HEK293T (cell line): ENCODE measurements at places on chromosomes 3 and 15.

DNA sequence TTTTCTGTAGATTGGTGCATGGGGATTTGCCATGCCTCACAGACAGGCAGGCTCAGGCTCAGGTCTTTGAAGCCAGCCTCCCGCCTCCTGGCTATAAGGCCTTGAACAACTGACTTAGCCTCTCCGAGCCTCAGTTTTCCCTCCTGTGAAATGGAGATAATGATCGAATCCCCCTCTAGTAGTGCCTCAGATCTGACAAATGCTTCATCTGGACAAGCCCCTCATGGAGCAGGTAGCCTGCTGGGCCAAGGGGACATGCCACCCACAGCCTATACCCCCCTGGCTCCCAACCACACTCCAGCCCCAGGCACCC, 68.1 kb upstream of the LCTL start:
- DNase-seq: no peak

GRCh38 chr3:150653110-150653561, 50.0 kb downstream of the SELENOT start:
- no peak for DNase-seq

DNA sequence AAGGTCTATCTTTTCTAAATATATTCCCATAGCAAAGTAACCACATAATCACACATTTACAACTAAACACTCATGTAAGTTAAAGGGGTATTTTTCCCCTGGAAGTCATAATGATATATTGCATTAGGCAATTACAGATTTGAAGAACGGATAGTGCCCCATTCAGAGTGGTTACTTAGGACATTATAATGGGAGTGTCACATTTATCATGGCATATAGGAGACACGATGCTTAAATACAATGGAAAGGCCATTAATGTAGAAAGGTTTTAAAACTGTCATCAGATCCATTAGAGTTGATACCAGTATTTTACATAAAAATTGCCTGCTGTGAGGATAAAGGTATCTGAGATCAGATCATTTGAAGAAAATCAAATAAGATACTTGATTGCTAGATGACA, 582.0 kb upstream of the SEMA6D start:
- no peak for DNase-seq

DNA sequence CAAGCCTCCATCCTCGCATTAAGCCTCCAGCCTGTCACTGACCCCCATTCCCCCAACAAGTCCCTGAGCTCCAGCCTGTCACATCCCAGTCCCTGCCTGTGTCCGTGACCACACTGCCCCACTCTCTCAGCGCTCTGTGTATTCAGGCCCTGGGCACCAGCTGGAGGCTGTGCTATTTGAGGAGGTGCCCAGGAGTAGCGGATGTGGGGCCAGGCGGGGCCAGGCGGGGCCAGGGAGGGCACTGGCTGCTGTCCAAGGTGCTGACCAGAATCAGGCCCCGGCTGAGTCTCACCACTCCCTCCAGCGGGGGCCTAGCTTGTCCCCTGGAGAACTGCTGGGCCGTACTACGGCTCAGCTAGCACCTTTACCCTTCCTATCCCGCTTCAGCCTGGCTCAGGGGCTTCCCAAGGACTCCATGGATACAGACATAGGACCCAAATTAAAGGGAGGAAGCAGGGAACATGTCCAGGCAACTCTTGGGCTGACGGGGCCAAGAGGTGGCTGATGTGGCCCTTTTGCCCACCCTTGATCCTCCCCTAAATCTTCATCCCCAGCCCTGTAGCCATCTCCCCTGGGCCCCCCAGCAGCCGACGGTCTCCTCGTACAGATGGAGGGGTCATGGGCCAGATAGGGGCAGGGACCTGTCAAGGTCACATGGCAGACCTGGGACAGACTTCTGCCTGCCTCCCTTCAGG, 1.1 kb downstream of the HHATL start:
- DNase-seq: peak; percentile 72
